ENCODE measurements at places on chromosomes 1 and 21. TPM values are rescaled to one million over a fixed set of nuclear protein-coding genes. Genes with fewer than 3 reads are reported as not detected.
A peak's percentile ranks its signal among the peaks of the same experiment; 100 is the strongest.

DNA sequence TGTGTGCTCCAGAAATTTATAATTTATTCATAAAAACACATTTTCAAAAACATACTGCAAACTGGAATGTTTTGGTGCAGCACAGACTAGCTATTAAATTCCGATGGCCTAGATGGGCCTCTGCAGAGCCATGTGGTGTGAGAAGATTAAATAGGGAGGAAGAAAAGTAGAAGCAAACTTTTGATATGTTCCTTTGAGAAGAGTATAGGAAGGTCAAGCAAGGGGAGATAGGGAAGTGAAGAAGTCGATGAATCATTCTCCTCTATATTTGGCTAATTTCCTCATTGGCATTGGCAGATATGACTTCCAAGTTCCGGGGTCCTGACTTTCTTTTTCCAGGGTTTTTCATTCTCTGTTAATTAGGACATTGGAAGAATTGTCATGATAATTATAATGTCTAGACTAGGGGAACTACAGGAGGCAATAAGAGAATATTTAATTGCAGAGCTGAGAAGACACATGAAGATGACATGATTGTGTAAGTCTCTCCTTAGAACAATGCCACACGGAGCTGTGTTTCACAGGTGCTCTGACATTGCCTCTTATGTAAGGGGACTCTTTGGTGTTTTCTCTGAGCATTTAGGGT is 19.3 kb upstream of the ZNF326 start:
- no peaks in the 10 kb centered on the region for H3K27me3 ChIP-seq
- no peak overlapping the region for H3K4me3 ChIP-seq
- H3K4me1 ChIP-seq: no peaks in the 10 kb centered on the region
- H3K36me3 ChIP-seq: no peaks in the 10 kb centered on the region
- H3K27ac ChIP-seq: no peak overlapping the region

DNA sequence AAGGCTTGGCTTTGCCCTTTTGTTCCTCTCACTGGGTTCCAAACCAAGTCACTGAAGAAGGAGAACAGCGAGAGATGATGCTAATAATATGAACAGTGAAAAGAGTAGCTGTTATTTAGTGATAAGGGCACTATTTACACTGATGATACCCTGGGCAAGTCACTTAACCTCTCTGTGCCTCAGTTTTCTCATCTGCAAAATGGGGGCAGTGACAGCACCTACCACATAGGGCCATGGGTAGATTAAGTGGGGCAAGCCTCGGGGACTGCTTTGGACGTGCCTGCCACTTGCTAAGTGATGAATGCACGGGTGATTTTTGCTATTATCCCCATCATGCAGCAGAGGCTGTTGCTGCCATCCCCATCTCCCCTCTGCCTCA is 9.2 kb downstream of the ATP13A2 start:
- H3K27ac ChIP-seq: no peak overlapping the region
- H3K4me1 ChIP-seq: no peaks in the 10 kb centered on the region
- no peak for DNase-seq
- H3K4me3 ChIP-seq: no peak overlapping the region
- H3K36me3 ChIP-seq: no peaks in the 10 kb centered on the region

DNA sequence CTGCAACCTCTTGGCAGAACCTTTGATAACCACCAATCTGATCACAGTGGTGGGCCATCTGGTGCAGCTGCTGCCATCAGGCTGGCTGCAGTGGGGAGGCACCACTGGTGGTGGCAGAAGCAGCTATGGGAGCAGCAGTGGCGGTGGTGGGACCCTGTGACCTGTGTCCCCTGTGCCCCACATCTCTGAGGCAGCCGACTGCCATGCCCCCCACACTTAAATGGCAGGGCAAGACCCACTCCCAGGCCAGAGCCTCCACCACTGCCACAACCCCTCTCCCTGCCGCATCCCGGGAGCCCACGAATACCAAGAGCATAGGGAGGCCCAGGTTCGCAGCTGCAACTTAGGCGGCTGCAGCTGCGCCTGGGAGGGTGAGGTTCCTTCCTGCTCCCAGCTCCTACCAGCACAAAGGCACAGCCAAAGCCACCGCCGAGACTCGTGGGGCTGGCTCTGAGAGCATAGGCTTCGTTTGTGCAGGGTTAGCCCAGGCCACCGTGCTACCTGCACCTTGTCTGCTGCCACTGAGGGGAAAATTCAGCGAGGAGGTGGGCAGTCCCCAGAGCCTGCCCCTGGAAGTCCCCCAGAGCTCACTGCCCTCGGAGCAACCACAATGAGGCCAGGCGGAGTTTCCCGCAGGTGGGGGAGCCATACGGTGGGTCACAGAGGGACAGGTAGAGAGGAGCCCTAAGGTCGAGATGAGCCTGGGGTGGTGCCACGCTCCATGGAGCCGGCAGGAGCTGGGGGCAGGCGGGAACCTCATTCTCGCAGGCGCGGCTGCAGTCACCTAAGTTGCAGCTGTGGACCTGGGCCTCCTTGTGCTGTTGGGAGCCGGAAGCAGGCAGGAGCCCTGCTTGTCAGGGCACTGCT is 518.7 kb downstream of the RWDD3 start:
- H3K27me3 ChIP-seq: no peaks in the 10 kb centered on the region
- no peak overlapping the region for H3K4me3 ChIP-seq
- no peaks in the 10 kb centered on the region for H3K36me3 ChIP-seq
- no peaks in the 10 kb centered on the region for H3K4me1 ChIP-seq

DNA sequence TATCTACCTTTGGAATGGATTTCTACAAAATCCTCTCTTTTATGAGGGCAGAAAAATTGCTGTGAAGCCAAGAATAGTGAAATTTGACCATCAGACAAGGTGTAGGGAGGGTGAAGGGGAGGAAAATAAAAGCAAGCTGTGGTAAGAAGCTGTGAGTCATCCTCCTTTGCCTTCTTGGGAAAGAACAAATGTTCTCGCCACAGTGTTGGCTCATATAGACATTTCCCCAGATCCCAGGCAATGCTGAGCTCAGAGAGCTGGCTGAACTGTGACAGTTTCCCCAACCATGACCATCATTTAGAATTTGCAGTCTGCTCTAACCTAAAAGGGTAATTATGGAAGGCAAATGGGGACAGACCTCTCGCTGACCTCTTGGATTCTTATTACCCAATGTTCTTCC is 235.4 kb downstream of the PBX1 start:
- peaks cover 5% of the 10 kb centered on the region for H3K4me1 ChIP-seq
- peak overlapping the region; percentile 70 for H3K27ac ChIP-seq
- H3K36me3 ChIP-seq: no peaks in the 10 kb centered on the region
- DNase-seq: peak; percentile 70

DNA sequence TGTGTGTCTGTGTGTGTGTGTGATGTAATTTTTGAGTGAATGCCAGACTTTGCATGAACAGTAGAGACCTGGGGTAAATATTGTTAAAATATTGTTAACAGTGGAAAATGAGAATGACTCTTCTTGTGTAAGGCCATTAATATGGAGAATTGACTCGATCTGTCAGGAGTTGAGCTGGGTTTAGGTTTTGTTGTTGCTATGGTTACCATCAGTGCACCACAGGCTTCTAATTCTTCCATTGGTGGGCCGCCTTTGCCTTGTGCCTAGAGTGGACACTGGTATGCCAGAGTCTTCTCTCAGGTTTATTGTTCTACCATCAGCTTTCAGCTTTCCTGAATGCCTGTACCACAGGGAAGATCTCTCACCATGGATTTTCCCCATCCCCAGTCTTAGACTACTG is 10.0 kb upstream of the NHLH2 start:
- H3K36me3 ChIP-seq: no peaks in the 10 kb centered on the region
- no peak overlapping the region for H3K4me3 ChIP-seq

GRCh38 chr1:210412240-210412639 is 83.5 kb downstream of the HHAT start:
- no peak overlapping the region for H3K4me3 ChIP-seq
- no peaks in the 10 kb centered on the region for H3K27me3 ChIP-seq
- H3K4me1 ChIP-seq: no peaks in the 10 kb centered on the region
- H3K27ac ChIP-seq: no peak overlapping the region
- DNase-seq: no peak

- no peaks in the 10 kb centered on the region for H3K36me3 ChIP-seq
- DNase-seq: no peak
Observed at GRCh38 chr1:180183426-180183825, 28.8 kb downstream of the QSOX1 start.

DNA sequence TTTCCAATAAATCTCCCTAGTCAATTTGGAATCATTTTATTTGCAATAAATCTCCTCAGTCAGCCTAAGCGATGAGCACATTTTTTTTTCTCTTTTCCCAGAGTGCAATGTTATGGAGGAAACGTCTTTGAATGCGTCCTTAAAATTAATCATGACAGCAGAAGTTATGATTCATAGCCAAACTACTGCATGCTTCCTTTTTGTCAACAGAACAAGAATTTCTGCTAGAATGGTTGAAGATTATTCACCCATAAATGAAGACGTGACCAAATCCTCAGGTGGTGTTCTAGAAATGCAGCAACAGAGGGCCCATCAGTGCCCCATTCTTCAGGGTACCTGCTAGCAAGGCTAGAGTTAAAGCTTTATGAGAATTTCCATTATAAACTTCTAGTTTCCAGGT is 407.9 kb upstream of the PKN2 start:
- no peak overlapping the region for H3K27ac ChIP-seq
- H3K27me3 ChIP-seq: no peaks in the 10 kb centered on the region
- no peak overlapping the region for H3K4me3 ChIP-seq
- H3K4me1 ChIP-seq: no peaks in the 10 kb centered on the region
- H3K36me3 ChIP-seq: no peaks in the 10 kb centered on the region

- H3K27me3 ChIP-seq: no peaks in the 10 kb centered on the region
- no peak for DNase-seq
- no peaks in the 10 kb centered on the region for H3K36me3 ChIP-seq
- no peaks in the 10 kb centered on the region for H3K4me1 ChIP-seq
- H3K4me3 ChIP-seq: no peak overlapping the region
Observed at GRCh38 chr1:203703586-203703985, 61.4 kb upstream of the LAX1 start.

GRCh38 chr1:54810153-54810942 is 9.2 kb upstream of the TTC22 start:
- H3K4me1 ChIP-seq: no peaks in the 10 kb centered on the region
- no peak overlapping the region for H3K4me3 ChIP-seq
- H3K36me3 ChIP-seq: no peaks in the 10 kb centered on the region
- no peak overlapping the region for H3K27ac ChIP-seq
- DNase-seq: peak; percentile 51

DNA sequence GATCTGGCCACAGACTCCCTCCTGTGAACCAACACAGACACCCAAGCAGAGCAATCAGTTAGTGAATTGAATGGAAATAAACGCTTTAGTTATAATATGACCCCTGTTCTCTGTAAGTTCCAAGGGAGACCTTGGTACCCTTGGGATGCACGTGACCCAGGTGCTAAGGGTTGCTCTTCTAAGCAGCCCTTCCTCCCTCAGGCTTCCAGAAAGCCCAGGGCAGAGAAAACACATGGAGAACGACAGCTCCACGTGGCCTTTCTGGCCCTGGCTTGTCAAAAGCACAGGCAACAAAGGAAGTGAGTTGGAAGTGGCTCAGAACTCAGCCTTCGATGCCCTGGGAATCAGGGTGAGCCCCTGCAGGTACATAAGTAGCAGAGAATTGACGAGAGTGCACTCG is 57.4 kb downstream of the LACTBL1 start:
- no peaks in the 10 kb centered on the region for H3K27me3 ChIP-seq
- no peaks in the 10 kb centered on the region for H3K36me3 ChIP-seq
- H3K4me3 ChIP-seq: no peak overlapping the region
- DNase-seq: no peak

DNA sequence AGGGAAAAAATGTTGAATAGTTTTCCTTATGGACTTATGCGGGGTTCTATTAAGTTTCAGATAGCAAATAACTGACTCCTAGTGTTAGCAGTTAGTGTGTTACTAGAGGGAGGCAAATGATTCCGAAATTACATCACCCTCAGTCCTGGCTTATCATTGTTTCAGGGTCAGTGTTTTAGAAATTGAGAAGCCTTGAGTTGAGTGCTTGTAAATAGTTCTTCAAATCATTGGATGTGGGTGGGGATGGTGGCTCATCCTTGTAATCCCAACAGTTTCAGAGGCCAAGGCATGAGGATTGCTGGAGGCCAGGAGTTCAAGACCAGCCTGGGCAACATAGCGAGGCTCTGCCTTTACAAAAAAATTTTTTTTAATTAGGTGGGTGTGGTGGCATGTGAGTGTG is 21.3 kb downstream of the SOAT1 start:
- H3K36me3 ChIP-seq: no peaks in the 10 kb centered on the region
- H3K4me3 ChIP-seq: no peak overlapping the region
- H3K27ac ChIP-seq: no peak overlapping the region
- DNase-seq: no peak

DNA sequence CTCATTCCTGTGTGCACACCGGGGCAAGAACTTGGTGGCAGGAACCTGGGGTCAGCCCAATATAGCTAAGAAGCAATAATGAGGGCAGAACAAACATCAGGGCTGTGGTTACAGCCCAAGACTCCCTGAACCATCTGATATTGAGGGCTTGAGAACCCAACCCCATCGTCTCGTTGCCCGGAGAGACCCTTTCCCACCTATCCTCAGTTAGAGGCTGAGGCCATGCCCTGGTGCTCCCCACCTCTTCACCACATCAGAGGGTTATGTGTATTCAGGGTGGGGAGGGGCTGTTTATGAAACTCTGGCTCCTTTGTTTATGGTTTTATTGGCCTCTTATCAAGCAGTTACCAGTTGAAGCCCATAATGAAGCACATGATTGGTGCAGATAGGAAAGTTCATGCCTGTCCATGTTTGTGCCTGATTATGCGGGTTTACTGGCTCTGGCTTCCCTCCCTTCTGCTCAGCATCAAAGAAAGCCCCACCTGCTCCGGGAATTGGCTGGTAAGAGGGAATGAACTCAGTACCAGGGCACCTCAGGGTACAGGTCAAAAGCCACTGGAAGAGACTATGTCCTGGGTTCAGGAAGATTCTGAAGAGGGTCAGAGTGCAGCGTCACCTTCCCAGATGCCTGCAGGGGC is 14.5 kb downstream of the NUAK2 start:
- H3K27me3 ChIP-seq: no peaks in the 10 kb centered on the region
- DNase-seq: no peak
- H3K36me3 ChIP-seq: peaks cover 16% of the 10 kb centered on the region
- H3K4me3 ChIP-seq: no peak overlapping the region
- no peak overlapping the region for H3K27ac ChIP-seq

DNA sequence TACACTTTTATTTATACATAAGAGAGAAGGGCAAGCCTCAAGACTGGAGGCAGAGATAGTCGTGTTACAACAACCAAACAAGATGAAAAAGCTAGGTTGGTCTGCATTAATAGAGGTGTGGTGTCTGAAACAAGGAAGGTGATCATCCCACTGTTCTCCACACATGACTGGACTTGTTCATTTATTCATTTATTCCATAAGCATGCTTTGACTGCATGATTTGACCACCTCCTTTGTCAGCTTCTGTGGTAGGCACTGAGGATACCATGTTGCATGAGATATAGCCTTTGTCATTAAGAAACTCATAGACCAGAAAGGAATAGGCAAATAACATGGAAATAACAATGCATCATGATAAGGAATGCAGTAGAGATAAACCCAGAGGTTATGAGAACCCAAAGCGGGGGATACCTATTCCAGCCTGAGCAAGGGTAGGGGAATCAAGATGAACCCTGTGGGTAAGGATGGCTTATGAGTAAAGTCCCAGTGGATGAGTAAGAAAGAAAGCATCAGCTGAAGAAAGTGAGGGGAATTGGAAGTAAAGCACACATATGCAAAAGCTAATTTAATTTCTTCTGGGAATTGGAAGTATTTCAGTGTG is 173.7 kb upstream of the FGGY start:
- DNase-seq: no peak
- H3K27me3 ChIP-seq: no peaks in the 10 kb centered on the region
- no peaks in the 10 kb centered on the region for H3K36me3 ChIP-seq
- no peak overlapping the region for H3K4me3 ChIP-seq
- H3K4me1 ChIP-seq: no peaks in the 10 kb centered on the region

S100A1 gene
- total RNA-seq: 10.7 TPM

TMEM82 gene
- not detected for total RNA-seq

TMEM269 gene
- total RNA-seq: 0.62 TPM

GUCA2A gene
- not detected for total RNA-seq

SNX7 gene
- 19.4 TPM for total RNA-seq

AMY2A gene
- not detected for total RNA-seq

AMY1C gene
- not detected for total RNA-seq
